ENCODE measurements at places on chromosomes 11 and 22. TPM values are rescaled to one million over a fixed set of nuclear protein-coding genes. Genes with fewer than 3 reads are reported as not detected.

Gene GRAP2
- total RNA-seq = not detected

Gene CYP2D6
- 0.13 TPM for total RNA-seq

Gene DNAJB7
- not detected for total RNA-seq

Gene NCF4
- total RNA-seq = not detected

Gene CCDC87
- 0.13 TPM for total RNA-seq

Gene AGBL2
- total RNA-seq = 0.38 TPM

Gene RAB39A
- total RNA-seq = 0.13 TPM

Gene CNIH2
- total RNA-seq = 0.25 TPM

Gene ZW10
- total RNA-seq = 15.0 TPM

Gene UBE4A
- total RNA-seq = 26.0 TPM

Gene PATE2
- total RNA-seq = 0.13 TPM

Gene LMNTD2
- total RNA-seq = 0.90 TPM

Gene RFPL1
- total RNA-seq = not detected

Gene APOBEC3B
- 0.76 TPM for total RNA-seq
